HS-5 (cell line): ENCODE measurements at places on chromosomes 4 and X.

DNA sequence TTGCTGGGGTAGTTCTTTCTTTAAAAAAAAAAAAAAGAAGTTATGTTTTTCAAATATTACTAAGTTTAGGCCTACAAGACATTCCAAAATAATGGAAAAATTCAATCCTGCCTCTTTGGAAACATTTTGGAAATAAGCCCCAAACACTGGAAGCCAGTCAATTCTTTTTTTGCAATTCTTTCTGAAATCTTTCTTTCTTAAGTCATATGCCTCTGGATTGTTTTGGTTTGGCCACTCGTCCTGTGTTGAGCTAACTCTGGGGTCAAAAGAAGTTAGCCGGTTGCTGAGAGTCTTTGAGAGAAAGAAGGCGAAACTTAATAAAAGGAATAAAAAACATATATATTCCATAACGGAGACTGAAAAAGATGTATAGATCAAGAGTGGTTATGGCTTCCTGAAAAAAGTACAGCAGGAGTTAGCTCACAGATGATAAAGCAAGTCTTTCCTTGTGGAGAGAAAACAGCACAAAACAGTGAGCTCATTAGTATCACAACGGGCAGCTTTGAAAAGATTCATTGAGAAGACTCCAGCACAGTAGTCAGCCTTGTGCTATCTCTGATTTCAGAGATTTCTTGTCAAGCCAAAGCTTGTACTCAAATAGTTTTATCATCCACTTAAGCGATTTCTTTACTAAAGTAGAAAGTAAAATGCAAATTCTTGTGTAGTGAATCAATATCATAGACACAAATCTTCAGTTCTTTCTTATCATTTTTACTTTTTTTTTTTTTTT lies 64.8 kb downstream of the PLS3 start:
- DNase-seq, result no peak

DNA sequence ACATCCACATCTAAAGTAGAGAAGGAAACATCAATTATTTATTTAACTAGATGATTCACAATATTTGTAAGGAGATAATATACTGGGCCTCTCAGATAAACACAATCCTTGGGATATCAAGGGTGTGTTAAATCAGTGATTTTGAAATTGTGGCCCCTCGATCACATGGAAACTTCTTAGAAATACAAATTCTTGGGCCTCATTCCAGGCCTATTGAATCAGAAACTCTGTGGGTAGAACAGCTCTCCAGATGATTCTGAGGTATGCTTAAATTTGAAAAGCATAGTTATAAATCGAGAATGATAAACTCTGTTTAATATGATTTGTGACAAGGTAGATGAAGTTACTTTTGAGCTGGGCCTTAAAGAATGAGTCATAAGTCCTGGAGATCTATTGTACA lies 64.3 kb upstream of the GPR174 start:
- DNase-seq, result peak; percentile 15

GRCh38 chr4:79620617-79621016 lies 212.6 kb upstream of the GK2 start:
- DNase-seq, result no peak

DNA sequence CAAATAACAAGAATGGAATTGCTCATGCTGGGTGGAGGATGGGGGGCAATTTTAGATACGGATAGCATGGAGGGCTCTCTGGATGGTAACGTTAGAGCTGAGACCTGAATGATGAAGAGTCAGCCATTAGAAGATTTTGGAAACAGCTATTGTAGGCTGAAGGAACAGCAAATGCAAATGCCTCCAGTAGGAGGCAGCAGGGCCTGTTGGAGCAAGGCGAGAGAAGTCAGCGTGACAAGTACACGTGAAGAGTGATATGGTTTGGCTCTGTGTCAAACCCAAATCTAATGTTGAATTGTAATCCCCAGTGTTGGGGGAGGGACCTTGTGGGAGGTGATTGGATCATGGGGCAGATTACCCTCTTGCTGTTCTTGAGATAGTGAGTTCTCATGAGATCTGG lies 59.3 kb upstream of the SOD3 start:
- DNase-seq, result no peak

DNA sequence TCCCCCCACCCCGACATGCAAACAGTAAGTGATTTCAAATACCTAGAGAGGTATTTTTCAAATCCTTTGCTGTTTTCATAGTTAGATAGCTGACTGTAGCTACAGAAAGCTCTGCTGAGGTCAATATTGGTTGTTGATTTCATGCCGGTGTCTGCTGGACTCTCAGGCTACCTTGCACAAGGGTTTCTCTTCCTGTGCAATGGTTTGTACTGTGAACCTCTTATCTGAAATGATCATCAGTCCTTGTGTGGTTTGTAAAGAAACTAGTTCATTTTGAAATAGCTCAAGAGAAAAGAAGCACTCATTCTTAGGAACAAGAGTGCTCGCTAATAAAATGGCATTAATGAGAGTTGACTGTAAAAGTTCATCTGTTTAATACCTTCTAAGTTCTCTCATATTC lies 2.1 kb downstream of the MTM1 start:
- DNase-seq, result no peak
